ENCODE measurements at places on chromosomes 7 and 10. TPM values are rescaled to one million over a fixed set of nuclear protein-coding genes. Genes with fewer than 3 reads are reported as not detected.

- DNase-seq, result no peak
These were observed 43.2 kb downstream of the VAX1 start for GRCh38 chr10:117094856-117095255.

GRCh38 chr10:71409516-71410104 is 12.9 kb downstream of the CDH23 start:
- DNase-seq, result no peak

- DNase-seq, result no peak
These were observed 31.1 kb upstream of the RSBN1L start for GRCh38 chr7:77665161-77665560.

GRCh38 chr7:79453558-79454360 is at the start of gene MAGI2:
MAGI2 (minus strand) TSS chr7:79453667; CDS start chr7:79453320, 347 bp downstream.
- peak; percentile 72 for DNase-seq

DNA sequence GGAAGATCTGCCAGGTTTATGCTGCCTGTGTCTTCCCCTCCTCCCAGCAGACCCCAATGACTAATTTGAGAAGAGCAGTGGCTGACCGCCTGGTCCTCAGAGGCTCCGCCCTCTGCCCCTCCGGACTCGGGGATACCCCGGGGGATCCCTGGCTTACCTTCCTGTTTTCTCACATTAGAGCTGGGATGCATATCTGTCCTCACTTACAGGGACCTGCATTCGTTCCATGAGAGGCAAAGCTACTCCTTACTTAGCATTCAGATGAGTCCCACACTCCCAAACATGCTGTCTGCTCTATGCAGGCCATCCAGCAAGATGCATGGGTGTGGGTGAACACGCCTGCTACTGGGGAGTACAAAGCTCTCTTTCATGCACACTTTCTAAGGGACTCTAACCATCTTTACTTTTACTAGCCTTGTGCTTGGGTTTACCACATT is 24.0 kb downstream of the VOPP1 start:
- DNase-seq, result no peak

GRCh38 chr10:96992721-96993120 is 160.6 kb downstream of the LCOR start:
- no peak for DNase-seq

DNA sequence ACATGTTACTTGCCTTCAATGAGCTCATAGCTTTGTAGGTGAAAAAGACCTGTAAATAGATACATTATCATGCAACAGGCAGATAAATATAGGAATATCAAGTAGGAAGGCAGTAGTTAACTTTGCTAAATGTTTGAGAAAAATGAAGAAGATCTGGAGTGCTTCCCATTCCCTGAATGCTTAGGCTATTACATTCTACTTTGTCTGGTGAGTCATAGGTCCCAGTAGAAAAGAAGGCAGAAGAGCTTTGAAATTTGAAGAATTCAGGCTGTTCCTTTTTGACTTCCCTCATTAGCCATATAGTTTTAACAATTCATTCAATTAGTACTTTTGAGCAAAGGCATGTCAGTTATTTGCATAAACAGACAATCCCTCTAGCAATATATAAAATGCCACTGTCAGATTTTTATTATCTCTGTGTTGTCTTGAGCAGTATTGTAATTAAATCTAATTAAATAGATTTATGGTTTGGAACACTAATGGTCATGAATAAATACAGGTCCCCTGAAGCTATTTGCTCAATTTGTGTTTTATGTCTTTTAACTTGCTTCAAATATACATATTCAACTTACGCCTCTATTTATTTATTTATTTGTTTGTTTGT is 875.0 kb downstream of the REEP3 start:
- peak; percentile 12 for DNase-seq

DNA sequence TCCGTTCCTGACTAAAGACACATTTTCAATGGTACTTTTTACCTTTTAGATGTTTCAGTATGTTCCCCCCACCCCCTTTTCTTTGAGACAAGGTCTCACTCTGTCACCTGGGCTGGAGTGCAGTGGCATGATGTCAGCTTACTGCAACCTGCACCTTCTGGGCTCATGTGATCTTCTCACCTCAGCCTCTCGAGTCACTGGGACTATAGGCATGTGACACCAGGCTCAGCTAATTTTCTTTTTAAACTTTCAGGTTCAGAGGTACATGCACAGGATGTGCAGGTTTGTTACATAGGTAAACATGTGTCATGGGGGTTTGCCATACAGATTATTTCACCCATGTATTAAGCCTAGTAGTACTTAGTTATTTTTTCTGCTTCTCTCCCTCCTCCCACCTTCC is 99.3 kb upstream of the RPA3 start:
- no peak for DNase-seq

Gene ASB10
- polyA plus RNA-seq, result 0.04 TPM

Gene UNC5B
- polyA plus RNA-seq, result 50.2 TPM

Gene SEC61G
- polyA plus RNA-seq, result 163 TPM

Gene LYZL2
- polyA plus RNA-seq, result not detected

Gene CALHM1
- 0.14 TPM for polyA plus RNA-seq
